ENCODE measurements at places on chromosomes 2 and 18. TPM values are rescaled to one million over a fixed set of nuclear protein-coding genes. Genes with fewer than 3 reads are reported as not detected.

GRCh38 chr2:195458936-195459335 lies 198.1 kb upstream of the SLC39A10 start:
- H3K27ac ChIP-seq, result no peak overlapping the region
- no peak overlapping the region for H3K4me3 ChIP-seq
- no peaks in the 10 kb centered on the region for H3K36me3 ChIP-seq
- DNase-seq, result no peak

- H3K27me3 ChIP-seq, result no peaks in the 10 kb centered on the region
- no peak for DNase-seq
- no peaks in the 10 kb centered on the region for H3K36me3 ChIP-seq
Measured at GRCh38 chr2:177283906-177284305, 19.4 kb upstream of the NFE2L2 start.

- H3K4me3 ChIP-seq, result no peak overlapping the region
- H3K4me1 ChIP-seq, result peaks cover 64% of the 10 kb centered on the region
- no peaks in the 10 kb centered on the region for H3K27me3 ChIP-seq
- peak overlapping the region; percentile 86 for H3K27ac ChIP-seq
- H3K36me3 ChIP-seq, result peaks cover 4% of the 10 kb centered on the region
Measured at GRCh38 chr18:58669731-58670378, 1.4 kb upstream of the MALT1 start.

GRCh38 chr2:95072424-95072823 lies 46.9 kb downstream of the MAL start:
- no peak for DNase-seq
- H3K27ac ChIP-seq, result no peak overlapping the region
- peaks cover 10% of the 10 kb centered on the region for H3K27me3 ChIP-seq
- no peak overlapping the region for H3K4me3 ChIP-seq

- no peaks in the 10 kb centered on the region for H3K27me3 ChIP-seq
- no peak for DNase-seq
- no peak overlapping the region for H3K4me3 ChIP-seq
- H3K36me3 ChIP-seq, result peaks cover 52% of the 10 kb centered on the region
- H3K27ac ChIP-seq, result no peak overlapping the region
Measured at GRCh38 chr2:61210332-61210981, 48.5 kb downstream of the C2orf74 start.

DNA sequence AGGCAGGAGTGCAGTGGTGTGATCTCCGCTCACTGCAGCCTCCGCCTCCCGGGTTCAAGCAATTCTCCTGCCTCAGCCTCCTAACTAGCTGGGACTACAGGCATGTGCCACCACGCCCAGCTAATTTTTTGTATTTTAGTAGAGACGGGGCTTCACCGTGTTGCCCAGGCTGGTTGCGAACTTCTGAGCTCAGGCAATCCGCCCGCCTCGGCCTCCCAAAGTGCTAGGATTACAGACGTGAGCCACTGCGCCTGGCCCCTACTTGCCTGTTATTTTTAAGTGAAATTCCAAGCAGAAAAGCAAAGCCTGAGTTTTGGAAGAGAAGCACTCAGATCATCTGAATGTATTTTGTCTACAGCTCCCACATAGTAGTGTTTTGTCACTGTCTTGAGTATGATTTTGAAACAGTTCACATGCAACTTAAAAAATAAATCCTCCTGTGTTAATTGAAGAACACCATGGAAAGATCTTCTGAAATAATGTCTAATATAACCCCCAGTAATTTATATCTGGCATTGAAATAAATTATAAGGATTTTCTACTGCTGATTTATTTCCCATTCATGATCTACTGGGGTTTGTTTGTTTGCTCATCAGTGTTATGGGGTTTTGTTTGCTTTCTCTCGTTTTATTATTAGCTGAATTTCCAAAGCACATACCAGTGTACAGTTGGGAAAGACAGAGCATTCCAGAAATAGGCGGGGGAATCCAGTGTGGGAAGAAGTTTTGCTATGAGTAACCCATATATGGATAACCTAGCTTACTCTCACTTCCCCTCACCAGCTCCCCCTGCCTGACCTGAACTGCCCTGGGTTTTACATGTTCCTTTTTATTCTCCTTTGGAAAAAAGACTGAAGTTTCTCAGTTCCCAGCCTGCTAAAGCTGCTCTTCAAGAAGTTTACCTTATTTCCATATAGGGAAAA lies 80.1 kb upstream of the MAP3K20 start:
- no peaks in the 10 kb centered on the region for H3K27me3 ChIP-seq
- DNase-seq, result peak; percentile 95
- H3K4me3 ChIP-seq, result no peak overlapping the region
- H3K4me1 ChIP-seq, result peaks cover 71% of the 10 kb centered on the region

UPP2 gene
- total RNA-seq, result not detected
